GM23248 (cell line): ENCODE measurements at places on chromosomes 1 and 21.

DNA sequence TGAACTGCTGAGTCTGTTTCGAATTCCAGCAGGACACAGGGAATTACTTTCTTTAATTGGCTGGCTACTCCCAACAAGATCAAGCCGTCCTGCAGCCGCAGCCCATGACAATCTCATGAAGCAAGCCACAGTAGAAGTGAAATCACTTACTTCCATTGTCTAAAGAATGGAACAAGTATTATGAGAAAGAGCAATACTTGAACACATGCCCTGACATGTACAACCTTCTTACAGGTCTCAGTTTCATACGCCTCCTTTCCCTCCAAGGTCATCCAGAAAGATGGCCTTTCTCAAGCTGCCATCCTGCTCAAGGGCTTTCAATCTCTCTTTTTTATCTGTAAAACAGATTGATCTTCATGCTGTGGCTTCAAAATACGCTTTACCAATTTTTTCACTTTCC lies 85.1 kb downstream of the PCSK9 start:
- DNase-seq, result no peak

GRCh38 chr1:235720544-235720943 lies 71.0 kb upstream of the GNG4 start:
- peak; percentile 51 for DNase-seq

DNA sequence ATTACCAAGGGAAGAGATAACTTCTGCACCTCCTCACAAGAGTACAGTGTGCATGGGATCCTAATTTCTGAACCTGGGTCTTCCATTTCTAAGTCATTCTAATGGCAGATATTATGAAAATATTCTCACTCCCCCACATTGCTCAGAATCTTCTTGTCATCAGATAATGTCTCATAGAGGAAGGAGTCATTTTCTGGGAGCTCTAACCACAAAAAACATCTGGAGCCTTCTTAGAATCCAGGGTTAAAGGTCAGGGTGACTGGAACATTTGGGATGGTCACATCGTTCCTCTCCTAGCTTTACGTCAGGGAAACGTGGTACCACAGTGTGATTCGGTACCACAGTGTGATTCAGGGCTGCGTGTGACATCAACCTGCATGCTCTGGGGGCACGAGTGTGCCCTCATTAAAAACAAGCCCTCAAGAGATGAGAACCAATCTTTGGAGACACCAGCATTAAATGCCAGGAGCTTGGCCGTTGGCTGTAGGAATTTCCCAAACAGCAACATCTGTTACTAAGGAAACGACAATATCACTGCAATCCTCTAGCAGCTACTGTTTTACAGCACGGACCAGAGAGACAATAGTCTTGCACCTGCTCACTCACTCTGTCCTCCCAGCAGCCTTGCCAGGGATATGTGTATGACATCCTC lies 179.1 kb downstream of the PSMG1 start:
- DNase-seq, result peak; percentile 94

DNA sequence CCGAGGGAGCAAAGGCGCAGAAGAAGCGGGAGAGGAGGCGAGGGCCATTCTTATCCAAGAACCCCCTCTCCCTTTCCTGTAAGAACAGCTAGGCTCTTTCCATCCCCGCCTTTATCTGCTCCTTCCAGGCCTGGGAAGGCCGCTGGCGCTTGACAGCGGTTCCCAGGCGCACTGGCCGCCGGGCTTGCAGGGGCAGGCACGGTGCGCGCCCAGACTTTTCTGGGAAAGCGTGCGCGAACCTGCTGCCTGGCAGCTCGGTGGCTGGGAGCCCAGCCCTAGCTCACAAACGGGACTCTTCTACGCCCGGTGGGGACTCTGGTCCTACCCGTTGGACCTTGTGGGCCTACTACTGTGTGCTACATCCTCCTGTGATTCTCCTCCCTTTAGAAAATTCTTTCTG lies 8.8 kb upstream of the IFNLR1 start:
- DNase-seq, result no peak

DNA sequence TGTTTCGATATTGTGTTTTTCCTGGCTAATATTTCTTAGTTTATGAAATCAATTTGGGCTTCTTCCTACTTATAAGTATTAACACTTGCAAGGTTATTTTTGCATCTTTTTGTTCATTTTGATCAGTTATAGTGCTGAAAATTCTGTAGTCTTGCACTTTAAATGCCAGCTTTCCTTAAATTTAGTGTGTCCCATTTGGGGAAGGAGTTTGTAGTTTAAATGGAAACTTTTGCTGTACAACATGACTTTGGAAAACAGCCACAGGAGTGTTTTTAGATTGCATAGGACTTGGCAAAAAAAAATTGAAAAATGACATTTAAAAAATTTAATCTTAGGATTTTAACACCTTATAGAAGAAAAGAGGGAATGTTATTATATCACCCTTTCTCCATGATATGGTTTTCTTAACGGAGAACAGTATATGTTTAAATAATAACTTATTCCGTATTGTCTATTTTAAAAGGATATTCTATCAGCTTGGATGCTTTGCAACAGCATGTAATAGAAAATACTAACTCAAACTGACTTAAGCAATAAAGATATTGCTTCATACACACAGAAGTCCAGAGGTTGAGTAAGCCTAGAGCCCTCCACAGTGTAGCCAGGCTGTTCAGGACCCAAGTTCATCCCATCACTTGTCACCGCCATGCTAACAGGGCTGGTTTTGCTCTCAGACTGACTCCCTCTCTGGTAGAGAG lies 53.8 kb downstream of the LYPLAL1 start:
- DNase-seq, result no peak

DNA sequence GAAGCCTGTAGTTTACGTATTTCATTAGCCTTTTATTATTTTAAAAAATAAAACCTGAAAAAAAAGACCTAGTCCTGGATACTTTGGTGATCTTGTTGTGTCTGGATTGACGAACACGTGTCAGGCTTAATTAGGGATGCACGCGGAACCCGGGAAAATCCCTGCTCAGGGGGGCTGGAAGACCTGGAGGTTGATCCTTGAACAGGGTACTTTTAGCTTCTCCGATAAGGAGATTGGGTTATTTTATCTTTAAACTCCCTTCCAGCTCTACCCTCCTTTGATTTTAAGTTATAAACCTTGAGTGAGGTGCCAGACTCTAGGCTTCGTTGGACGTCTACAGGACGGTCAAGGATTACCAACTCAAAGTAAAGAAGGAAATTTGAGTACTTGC lies 552 bp upstream of the ZNF691 start:
- no peak for DNase-seq

- no peak for DNase-seq
Measured at GRCh38 chr21:42777064-42777756, 102.1 kb downstream of the WDR4 start.

GRCh38 chr1:222896630-222897526 lies 82.0 kb downstream of the DISP1 start:
- DNase-seq, result peak; percentile 61

DNA sequence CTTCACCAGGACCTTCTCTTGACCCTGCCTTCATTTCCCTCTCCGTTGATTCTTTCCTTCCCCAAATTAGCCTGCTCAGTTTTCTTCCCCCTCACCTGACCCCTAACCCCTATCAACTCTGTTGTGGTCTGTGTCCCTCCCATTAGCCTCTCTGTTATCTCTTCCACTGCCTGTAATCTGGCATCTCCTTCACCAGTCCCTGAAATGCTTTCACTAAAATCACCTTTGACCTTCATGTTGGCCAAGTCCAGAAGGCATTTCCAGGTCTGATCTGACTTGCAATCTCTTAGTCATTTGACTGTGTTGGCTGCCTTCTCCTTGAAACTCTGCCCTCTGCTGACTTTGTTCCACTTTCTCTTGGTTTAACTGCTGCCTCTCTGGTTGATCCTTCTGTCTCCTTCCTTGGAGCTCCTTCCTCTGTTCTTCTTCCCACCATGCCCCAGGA lies 28.2 kb downstream of the ATP8B2 start:
- DNase-seq, result peak; percentile 81
